ENCODE measurements at places on chromosomes 3 and 15.

- DNase-seq, result no peak
Measured at GRCh38 chr3:83807511-83807910, 1151.3 kb upstream of the CADM2 start.

- no peak for DNase-seq
Measured at GRCh38 chr3:187305881-187306280, 14.3 kb upstream of the MASP1 start.

GRCh38 chr3:72123908-72124441 is 339.0 kb upstream of the PROK2 start:
- peak; percentile 75 for DNase-seq

GRCh38 chr15:24150542-24150941 is 463.4 kb upstream of the NDN start:
- no peak for DNase-seq

GRCh38 chr3:39286771-39287170 is 6.9 kb upstream of the CX3CR1 start:
- no peak for DNase-seq

DNA sequence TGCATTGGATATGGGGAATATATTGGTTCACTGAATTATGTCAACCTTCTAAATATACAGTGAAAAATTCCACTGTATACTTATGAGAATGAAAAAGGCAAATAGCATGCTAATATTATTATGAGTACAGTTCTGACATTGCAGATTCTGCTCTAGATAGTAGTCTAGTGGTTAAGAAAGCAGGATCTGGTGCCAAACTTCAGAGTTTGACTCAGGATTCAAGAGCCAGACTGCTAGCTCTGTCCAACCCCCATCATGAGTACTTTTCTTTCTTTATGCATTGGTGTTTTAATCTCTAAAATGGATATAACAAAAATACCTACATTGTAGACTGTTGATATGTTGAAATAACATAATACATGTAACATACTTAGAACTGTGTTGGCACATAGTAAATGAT is 57.3 kb upstream of the PLSCR4 start:
- DNase-seq, result no peak

DNA sequence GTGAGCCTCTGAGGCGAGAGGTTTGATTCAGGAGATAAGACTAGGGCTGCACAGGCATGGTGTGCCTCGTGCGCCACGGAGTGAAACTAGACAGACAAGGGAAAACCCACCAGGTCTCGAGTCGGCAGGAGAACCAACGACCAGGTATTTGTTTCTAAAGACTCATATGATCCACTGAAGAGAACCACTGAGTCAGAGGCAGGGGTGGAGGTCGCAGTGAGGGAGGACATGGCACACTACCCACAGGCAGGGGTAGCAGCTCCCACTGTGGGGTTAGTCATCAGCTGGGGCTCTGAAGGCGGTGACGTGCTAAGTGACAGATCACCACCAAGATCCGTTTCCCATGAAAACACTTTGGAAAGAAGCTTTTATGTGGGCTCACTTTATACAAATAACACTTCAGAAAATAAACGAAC is 45.7 kb downstream of the CHSY1 start:
- no peak for DNase-seq

DNA sequence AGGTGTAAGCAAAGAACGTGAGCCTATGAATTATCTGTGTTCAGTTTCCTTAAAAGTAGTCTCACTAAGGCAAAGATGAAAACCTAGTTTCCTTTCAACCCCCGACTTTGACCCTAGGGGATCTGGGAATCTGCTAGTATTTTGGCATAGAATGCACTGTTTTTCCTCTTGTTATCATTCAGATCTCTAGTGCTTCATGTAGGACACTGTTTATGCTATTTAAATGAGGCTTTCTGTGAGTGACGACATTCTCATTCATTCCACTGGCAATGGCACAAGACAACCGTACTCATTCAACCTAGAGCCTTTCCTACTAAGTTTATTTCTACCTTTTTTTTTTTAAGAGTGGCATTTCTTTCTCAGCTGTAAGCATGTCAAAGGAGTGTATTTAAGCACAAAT is 67.0 kb downstream of the CHAC1 start:
- no peak for DNase-seq

GRCh38 chr3:69504232-69504631 is 118.3 kb upstream of the FRMD4B start:
- no peak for DNase-seq

GRCh38 chr3:183324083-183324482 is 71.0 kb downstream of the B3GNT5 start:
- no peak for DNase-seq

GRCh38 chr3:43693594-43693993 is 2.9 kb downstream of the ABHD5 start:
- no peak for DNase-seq

GRCh38 chr3:139052802-139053600 is 8.3 kb upstream of the PRR23C start:
- no peak for DNase-seq

DNA sequence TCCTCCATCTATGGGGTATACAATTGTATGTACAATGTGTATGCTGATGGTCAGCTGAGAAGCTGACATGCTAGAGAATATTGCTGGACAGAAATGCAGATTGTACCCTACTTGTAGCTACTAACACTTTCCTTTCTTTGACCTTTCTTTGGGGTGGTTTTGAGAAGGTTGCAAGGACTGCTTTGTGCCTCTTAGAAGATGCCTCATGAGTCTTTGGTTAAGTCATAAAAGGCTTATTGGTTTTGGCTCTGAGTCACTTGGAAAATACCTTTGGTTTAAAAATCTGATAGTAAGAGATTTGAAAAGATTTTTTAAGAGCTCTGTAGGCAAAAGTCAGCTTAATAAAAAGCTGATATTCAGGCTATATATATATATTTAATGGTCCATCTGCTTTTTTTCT is 71.5 kb downstream of the ZMAT3 start:
- no peak for DNase-seq

DNA sequence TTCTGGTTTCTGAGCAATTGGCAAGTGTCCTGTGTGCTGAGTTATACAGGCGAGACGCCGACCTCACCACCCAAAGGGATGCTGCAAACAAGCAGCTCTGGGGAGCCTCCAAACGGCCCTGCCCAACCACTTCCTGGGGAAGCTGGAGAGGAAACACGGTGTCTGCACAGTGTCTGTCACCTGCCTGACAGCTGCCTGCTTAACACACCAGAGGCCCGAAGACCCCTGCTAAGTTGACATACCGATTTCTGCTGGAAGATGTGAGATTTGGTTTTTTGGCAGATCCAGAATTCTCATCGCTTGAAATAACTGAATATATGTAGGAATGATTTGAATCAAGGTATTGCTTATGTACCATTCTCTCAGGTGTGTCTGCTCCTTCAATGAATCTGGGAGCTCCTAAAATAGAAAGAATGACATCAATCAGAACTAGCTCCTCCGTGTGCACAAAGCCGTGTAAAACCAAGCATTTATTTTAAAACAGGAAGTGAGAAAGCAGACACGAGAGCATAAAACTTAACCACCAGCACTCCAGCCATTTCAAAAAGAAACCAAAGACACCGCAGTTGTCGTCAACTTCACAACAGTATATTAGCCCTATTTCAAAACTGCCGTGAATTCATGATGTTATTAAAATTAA is 27.2 kb downstream of the LRRC2 start:
- DNase-seq, result no peak

DNA sequence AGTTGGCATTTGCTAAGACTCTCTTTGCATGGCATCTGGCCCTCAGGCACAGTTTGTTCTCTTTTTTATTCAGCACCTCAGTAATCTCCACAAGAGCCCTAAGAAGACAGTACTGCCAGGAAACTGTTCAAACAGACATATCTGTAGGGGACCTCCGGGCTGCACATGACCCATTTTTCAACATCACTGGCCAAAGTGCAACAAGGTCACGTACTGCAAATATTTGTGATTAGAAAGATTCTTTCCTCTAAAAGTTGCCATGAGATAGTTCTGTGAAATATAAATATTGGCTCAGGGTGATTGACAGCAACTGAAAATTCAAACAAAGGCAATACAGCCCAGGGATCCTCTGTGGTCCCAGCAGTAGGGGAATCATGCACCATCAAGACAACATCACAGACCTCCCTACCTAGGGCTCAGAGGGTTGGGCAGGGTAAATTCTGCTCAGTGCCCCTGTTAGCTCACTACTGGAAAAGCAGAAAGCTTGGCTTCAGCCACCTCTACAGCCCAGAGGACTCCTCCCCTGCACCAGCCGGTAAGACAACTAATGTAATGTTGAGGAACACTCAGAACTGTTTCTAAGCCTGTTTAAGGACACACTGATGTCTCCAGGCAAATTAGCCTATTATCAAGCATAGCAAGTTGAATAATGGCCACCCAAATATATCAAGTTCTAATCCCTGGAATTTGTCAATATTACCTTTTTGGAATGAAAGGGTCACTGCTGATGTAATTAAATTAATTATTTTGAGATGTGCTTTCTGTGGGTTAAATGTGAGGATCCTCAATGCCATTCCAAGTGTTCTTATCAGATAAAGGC is 117.4 kb upstream of the LPP start:
- DNase-seq, result no peak

- DNase-seq, result no peak
Measured at GRCh38 chr3:159860269-159861116, 128.1 kb upstream of the IL12A start.

GRCh38 chr3:17154941-17155340 is 270.2 kb downstream of the PLCL2 start:
- DNase-seq, result no peak

GRCh38 chr3:8503871-8504610 is 2.4 kb downstream of the LMCD1 start:
- no peak for DNase-seq

DNA sequence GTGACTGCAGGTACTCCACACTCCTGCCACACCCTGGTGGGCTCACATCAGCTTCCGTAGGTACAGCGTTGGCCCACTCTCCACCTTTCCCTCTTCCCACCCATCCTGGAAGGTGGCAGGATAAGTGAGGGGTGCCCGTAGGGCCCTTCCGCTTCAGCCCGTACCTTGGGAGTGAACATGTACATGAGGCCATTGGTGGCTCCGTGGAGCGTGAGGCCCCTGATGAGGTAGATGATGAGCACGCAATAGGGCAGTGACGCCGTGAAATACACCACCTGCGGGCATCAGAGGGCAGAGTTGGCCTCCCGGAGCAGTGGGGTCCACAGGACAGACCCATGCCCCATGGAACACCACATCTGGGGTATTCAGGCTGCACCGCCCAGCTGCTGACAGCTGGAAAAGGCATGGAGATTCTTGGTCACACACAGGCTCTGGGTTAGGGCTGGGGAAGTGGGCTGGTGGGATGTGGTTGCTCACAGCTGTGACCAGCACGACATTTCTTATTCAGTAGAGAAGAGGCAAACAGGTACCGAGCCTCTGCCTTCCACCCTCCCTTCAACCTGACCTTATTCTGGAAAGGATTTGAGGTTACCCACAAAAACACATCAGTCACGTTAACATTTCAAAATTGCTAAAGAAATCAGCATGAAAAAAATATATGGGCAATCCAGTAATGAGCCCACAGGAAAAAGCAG is 23.8 kb downstream of the SLC6A20 start:
- no peak for DNase-seq

- DNase-seq, result no peak
Measured at GRCh38 chr15:41286665-41287333, 45.6 kb downstream of the OIP5 start.

DNA sequence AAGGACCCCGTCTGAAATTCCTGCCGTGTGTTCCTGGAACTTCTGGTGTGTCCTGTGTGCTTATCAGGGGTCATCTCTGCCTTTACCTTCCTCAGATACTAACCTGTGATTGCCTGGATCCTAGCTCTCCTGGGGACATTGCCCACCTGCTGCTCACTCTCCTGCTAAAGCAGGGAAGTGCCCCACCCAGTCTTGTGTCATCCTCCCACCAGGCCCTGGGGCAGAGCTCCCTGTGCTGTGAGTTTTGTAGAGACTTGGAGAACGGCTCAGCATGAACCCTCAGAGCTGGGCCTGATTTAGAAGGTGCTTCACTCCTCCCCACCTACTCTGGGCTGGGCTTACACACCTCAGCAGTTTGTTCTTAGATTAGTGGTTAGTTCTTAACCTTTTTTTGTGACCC is 3.8 kb upstream of the TMEM44 start:
- no peak for DNase-seq

DNA sequence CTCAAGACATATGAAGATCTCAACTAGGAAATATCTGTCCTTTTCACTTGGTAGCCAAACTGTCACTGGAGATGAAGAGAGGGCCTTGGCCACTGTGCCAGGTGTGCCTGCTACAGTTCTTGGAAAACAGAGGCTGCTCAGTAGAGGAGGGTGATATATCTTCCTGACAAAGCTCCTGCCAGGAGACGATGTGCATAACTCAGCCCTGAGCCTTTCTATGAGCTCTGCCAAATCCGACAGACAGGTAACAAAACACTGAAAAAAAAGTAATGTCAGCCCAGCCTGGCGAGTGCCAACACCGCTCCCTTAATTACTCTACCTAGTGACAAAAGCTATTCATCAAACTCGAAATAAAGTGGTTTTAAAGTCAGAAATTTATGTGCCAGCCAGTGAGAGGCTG is 123.2 kb downstream of the MFSD1 start:
- DNase-seq, result no peak

DNA sequence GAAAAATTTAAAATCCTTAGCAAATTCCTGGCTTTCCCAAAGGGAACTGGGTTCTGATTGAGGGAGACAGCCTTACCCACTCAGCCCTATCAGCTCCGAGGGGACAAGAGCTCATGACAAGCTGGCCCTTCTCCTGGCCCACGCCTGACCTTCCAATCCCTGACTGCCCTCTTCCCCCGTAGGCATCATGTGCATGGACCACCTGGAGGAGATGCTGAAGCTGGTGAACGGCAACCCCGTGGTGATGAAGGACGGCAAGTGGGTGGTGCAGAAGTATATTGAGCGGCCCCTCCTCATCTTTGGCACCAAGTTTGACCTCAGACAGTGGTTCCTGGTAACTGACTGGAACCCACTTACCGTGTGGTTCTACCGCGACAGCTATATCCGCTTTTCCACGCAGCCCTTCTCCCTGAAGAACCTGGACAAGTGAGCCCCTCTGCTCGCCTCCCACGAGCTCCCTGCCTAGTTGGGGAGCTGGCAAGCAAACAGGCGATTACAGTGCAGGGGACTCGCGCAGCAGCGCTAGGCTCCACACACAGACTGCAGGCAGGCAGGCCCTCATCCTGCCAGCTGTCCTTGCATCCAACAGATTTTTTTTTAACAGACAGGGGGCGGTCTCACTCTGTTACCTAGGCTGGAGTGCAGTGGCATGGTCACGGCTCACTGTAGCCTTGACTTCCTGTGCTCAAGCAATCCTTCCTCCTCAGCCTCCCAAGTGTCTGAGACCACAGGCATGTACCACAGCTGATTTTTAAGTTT is 16.8 kb downstream of the RPUSD3 start:
- DNase-seq, result no peak

DNA sequence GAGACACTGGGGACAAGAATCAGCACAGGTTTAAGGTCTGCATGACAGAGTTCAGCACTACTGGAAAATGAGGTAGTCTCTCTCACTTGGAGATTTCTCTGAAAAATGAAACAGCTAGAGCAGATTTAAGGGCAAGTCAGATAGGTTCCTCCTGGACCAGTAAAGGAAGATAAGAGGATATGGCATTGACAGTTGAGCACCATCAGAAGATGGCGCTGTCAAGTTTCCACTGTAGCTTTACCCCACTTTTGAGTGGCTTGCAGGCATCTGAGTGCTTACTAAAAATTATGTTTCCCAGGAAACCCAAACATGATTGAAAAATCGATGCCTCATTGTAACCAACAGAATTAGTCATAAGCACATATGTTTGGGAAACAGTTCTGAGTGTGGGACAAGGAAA is 407.2 kb upstream of the UBE2E2 start:
- no peak for DNase-seq

Data from HCT116 (cell line).